ENCODE measurements at places on chromosomes 1 and 21. TPM values are rescaled to one million over a fixed set of nuclear protein-coding genes. Genes with fewer than 3 reads are reported as not detected.

Gene GREM2
- 2.8 TPM for total RNA-seq

Gene LAMC2
- 11.2 TPM for total RNA-seq

Gene SLC37A1
- total RNA-seq, result 11.1 TPM

Gene GJA8
- total RNA-seq, result not detected

Gene CHIA
- total RNA-seq, result not detected

Gene TDRD5
- total RNA-seq, result 0.06 TPM

Gene OR2T33
- not detected for total RNA-seq

Gene BARHL2
- total RNA-seq, result not detected

Gene PPFIA4
- 1.6 TPM for total RNA-seq

Gene SLC30A2
- 0.17 TPM for total RNA-seq

Gene SPRR2F
- total RNA-seq, result not detected

Gene TP73
- total RNA-seq, result not detected

DNA sequence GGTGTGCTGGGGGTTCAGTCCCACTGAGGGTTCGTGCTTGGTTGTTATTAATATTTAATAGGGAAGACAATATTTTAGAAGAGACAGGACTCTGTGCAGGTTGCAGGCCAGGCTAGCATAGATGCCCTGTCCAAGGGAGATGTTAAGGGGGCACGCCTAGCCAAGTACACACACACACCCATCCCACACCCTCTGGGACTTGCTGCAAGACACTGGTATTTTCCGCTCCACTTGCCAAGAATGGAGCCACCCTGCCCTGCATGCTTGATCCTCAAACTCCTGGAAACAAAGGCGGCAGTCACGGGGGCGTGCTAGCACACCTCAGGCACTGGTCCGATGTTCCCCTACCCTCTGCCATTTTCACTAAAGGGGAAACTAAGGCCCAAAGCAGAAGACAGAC is 99.1 kb downstream of the MRPL37 start:
- no peak for DNase-seq

GRCh38 chr1:1232208-1232795 is at the start of gene B3GALT6:
Gene B3GALT6 (plus strand): TSS chr1:1232237. CDS start chr1:1232279, 42 bp downstream.
- no peak for DNase-seq

DNA sequence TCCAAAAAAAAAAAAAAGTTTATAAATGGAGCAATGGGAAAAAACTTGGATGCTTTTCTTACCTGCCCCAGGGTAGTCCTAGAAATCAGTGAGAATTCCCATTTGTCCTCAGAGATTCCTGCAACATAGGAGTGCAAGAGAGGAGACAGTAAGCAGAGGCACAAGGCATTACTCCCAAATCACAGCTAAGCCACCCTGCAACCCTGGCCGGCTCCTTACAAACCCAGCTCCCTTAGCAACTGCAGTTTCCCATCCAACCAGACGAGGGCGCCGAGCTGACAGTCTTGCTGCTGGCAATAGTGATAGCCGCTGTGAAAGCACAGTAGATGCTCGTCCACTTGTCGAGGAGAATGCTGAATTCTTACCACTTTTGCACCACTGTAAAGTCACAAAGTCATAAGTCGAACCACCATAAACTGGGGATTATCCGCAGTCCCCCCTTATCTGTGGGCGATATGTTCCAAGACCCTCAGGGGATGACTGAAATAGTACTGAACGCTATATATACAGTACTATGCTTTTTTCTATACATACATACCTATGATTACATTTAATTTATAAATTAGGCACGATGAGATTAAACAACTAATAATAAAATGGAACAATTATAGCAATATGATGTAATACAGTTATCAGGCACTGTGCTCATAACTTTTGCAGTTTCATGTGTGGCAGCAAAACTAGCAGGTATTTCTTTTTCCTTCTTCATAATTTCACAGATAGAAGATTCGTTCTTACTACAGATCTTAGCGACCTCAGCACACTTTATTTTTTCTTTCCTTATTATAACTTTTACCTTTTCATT is 6.0 kb upstream of the PITHD1 start:
- peak; percentile 96 for DNase-seq

GRCh38 chr1:38034871-38035270 is 11.7 kb downstream of the POU3F1 start:
- no peak for DNase-seq

GRCh38 chr1:222784916-222785315 is 29.9 kb upstream of the DISP1 start:
- DNase-seq, result no peak

GRCh38 chr1:99139876-99140275 is 124.4 kb upstream of the PLPPR4 start:
- no peak for DNase-seq

DNA sequence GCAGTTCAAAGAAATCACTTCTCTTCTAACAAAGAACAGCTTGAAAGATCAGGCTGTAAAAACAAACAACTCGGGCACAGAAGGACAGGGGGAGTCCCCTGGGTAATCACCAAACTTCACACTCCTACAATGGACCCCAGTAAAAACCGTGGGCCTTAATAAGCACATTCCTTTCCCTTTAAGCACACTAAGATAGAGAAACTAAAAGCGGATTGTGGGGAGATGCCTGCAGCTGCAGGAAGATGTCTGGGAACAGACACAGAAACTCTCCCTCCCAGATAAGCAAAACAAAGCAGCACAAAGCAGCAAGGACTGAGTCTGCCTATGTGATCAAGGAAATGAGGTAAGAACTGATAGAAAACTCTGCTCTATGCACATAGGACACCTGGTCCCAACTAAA is 37.6 kb upstream of the CTBS start:
- peak; percentile 75 for DNase-seq

DNA sequence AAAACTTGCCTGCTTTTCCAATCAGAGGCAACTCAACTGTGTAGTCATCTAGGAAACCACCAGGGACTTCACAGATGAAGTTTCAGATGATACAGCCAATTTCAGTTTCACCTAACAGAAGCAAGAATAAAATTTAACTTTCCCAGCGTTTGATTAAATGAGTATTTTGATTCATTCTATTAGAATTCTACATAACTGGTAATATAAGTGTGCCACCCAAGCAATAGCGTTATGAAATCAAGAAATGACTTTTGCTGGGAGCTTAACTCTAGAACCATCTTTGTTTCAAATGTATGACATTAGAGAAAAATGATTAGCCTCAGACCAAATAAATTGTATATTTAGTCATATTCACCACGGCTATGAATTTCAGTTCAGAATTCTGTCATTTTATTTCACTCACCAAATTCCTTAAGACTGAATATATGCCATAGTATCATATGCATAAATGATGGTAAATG is 239.3 kb downstream of the NRIP1 start:
- DNase-seq, result no peak

GRCh38 chr1:162908780-162909179 is 47.8 kb upstream of the CCDC190 start:
- DNase-seq, result no peak

GRCh38 chr21:22758478-22758877 is 1760.3 kb downstream of the NCAM2 start:
- no peak for DNase-seq

- DNase-seq, result no peak
These were observed 26.6 kb upstream of the RWDD3 start for GRCh38 chr1:95207223-95207935.

- DNase-seq, result no peak
These were observed 46.7 kb upstream of the SARS1 start for GRCh38 chr1:109167001-109167506.

DNA sequence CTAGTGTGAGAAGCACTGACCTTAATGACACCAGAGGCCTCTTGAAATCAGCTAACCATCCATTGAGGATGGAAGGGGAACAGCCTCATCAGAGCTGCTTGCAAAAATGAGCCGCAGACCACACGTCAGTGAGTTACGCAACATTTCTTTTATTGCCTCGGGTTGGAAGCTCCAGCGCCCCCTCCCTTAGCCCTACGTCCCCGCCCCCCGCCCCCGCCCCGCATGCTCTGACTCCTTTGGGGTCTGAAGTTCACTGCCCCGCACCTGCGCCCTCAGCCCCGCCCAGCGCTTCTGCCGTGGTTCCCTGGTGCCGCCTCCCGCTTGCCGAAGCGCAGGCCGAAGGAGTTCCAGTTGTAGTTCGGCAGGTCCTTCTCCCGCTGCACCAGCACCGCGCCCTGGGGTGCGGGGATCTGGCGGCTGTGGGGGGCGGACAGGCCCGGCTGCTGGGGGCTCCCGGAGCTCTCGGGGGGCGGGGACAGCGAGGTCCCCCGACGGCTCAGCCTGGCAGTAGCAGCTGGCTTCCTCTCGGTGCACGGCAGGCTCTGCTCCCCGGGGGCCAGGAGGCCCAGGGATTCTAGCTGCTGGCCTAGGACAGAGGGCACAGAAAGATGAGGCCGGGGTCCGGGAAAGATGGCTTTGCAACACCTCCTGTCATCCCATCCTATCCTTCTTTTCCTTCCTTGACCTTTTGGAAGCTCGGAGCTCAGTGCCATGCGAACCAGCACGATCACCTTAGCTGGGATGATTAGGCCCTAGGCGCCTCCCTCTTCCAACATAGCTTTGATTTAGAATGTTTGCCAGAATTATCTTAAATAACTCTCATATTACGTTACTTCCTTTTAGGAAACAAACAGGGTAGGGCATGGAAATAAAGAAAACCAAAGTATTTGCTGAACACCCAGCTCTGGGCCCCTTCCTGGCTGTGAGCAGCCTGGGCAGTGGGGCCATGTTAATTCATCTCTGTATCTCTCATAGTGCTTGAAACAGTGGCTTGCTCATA is 5.8 kb downstream of the KISS1 start:
- DNase-seq, result no peak

DNA sequence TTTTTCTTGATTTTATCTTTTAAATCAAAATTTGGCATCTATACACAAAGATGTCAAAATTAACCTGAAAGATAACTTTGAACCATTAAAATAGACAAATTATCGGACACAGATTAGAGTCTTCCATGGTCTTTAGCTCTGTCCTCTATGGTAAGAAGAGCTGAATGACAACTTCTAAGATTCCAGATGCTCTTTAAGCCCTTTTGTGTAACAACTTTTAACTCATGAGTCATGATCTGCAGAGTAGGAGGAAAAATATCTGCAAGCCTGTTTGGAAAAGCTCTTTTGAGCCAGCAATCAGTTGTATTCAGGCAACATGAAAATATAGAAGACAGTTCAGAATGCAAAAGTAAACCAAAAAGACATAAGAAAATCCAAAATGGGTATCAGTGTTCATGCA is 37.8 kb downstream of the TTC13 start:
- no peak for DNase-seq

DNA sequence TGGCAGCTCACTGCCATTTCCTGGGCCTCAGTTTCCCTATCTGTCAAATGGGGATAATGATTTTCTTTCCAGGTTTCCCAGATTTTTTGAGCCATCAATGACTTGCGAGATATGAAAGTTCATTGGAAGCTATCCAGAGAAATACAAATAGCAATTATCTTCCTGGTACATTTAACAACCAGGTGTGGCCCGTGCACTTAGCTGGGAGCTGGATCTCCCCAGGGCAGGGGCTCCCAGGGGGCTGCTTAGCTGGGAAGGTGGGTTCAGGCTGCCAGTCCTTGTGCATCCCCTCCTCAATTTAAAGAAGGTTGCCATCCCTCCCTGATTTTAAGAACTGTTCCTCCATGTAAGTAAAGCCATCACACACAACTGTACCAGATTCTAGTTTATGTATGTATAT is 3.6 kb upstream of the TMEM54 start:
- DNase-seq, result no peak

DNA sequence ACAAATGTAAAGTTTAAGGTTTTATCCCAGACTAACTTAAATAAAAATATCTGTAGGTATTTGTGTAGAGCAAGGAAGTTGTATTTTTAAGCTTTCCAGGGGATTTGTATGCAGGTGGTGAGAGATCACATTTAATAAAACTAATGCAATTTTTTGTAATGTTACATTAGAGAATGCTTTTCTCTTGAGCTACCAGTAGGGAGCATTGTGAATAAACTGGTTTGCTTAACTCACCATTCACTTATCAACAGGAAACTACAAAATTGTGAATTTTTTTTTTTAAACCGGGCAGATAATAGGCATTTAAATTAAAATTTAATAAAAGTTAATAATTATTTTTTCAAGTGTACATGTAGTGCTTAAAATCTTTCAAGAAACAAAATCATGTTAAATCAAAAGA is 78.6 kb downstream of the IVNS1ABP start:
- no peak for DNase-seq

- no peak for DNase-seq
These were observed 178.4 kb downstream of the PSMG1 start for GRCh38 chr21:39004634-39005501.

- DNase-seq, result no peak
These were observed 77.1 kb downstream of the XCL2 start for GRCh38 chr1:168466714-168467131.

GRCh38 chr1:2188336-2188735 is 6.2 kb downstream of the FAAP20 start:
- DNase-seq, result no peak

DNA sequence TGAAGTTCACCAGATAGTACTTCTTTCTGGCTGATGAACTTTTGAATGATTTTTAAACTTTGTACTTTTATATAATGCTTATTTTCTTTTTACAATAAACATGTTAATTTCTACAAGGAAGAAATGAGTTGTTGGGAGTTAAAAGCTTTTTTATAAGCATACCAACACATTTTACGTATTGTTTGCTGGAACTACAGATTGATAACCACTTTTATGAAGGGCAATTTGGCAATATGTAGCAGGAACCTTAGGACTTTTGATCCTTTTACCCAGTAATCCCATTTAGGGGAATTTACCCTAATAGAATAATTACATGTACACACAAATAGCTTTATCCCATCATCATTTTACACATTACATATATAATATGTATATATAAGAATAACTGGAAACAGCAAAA is 16.3 kb downstream of the PRPF38A start:
- no peak for DNase-seq

DNA sequence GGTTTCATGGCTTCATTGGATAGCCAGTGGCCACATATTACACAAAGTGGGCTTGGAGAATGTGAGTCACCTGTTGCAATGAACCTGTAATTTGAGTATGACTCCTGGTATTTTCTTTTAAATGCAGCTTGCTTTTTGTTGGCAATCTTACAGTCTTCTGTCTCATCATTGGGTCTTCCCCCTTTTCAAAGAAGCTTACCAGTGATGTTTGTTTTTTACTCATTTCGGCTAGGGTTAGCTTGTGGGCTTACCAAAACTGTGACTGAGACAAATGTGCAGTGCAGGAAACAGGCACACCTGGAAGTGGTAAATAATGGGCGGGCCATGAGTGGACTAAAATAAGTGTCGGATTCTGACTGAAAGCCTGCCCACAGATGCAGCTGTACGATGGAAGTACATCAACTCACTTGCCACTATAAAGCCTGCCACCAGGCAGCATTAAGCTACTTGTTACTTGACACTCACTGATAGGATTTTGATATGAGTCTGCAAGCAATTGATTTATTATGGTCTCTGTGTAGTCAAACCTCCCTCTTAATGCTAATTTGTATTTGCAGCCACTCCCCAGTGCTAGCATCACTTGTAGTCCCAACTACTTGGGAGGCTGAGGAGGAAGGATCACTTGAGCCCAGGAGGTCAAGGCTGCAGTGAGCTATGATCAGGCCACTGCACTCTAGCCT is 4.2 kb downstream of the HHAT start:
- no peak for DNase-seq

- DNase-seq, result no peak
These were observed 580 bp downstream of the TENT5B start for GRCh38 chr1:27011976-27012563.

Measured in esophagus muscularis mucosa (tissue), 4 donors.